ENCODE measurements at places on chromosomes 5 and 9.

DNA sequence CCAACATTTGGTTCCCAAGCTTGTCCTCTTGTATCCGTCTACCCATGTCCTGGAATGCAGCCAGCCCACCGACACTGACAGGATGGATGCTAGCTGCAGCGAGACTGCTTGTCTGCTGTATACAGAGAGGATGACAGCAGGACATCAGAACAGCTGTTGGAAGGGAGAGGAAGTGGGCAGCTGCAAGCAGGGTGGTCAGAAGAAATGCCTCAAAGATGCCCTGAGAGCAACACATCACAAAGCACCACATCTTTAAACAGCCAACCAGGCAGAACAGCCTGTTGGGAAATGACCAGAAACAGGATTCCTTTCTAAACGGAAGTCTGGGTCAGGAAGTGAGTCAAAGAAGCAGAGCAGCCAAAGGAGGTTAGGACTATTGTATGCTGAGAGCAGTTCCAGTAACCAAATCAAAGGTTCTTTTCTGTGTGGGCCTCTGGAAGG is 219.1 kb downstream of the NDUFS4 start:
- DNase-seq, result no peak

DNA sequence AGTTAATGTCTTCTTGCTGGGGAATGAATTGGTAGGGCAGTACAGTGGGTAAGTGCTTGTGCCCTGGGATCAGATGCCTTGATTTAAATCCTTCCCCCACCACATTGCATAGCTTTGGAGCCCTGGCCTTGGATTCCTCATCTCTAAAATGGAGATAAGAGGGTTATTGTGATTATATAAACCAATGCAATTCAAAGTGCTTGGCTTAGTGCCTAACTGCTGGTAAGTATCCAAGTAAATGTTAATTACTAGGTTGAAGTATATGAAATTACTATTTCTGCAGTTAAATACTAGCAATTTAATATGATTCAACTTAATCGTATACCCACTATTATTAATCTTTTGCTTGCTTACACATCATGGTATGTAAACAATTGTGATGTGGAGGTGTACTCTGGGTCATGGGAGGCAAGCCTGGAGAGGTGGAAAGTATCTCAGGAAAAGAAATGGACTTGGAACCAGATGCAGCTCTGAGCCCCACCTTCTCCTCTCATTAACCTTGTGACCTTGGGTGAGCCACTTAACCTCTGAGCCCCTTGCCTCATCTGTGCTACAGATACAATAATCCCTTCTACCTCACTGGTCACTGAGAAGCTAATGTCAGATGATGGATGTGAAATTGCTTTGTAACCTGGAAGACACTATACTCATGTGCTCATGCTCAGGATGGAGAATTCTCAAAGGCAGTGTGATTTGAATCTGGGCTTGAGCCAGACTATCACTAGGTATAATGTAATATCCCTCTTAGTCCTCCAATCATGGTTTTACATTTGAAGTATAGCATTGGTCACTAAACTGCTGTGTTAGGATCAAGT is 23.8 kb downstream of the NEUROG1 start:
- DNase-seq, result no peak

DNA sequence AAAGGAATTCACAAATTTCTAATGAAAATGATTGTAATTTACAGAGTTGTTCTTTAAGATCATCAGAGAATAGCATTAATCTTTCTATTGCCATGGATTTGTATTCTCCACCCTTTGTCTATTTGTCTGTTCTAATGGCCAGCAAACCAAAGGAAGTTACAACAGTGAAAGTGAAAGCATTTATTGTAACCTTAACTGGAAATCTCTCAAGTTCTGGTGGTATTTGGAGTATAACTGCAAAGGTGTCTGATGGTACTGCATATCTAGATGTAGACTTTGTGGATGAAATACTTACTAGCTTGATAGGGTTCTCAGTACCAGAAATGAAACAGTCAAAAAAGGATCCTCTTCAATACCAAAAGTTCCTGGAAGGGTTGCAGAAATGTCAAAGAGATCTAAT is 21.7 kb downstream of the RMI1 start:
- DNase-seq, result no peak

GRCh38 chr5:149550268-149550583 is 1.0 kb downstream of the CSNK1A1 start:
- DNase-seq, result no peak

DNA sequence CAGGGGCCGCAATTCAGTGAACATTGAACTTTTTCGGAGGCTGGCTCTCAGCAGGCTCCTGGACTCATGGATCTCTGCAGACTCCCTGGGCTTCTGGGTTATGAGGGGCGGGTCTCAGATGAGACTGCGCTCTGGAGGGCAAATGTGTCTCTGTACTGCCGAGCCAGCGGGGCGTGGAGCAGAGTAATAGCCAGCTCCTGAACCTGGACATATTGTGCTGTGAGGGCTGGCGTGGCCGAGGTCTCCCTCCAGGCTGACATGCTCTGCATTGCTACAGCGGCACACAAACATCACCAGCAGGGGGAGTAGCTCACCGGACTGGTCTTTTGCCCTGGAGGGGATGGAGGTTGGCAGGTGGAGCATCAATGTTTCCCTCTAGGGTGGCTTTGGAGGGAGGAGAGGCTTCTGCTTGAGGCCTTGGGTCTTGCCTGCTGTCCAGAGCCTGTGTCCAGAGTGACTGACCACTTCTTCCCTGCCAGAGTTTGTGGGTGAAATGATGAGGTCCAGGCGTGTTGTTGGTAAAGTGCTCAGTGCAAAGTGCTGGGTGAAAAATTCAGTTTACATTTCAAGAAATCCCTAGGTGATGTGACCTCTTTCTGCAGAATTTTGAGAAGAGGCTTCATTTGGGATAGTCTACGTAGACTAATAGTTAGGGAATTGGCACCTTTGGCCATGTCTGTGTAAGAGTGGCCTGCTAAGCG is 10.9 kb upstream of the GADD45G start:
- peak; percentile 61 for DNase-seq

GRCh38 chr5:12125895-12126294 is 221.6 kb upstream of the CTNND2 start:
- no peak for DNase-seq

DNA sequence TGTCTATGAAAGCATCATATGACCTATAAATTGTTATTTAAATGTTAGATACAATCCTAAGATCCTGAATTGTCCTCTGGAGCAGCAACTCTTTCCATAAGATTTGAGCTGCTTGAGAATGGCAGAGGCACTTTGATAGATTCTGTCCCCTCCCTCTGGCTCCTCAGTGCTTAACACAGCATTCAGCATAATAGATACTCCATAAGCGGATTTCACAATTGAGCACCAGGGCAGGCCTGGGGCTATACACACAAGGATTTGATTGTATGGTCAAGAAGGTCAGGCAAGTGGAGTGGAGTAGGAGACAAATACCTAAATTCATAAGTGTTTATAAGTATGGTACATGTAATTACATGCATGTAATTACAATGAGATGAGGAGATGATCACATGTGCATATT is 96.3 kb downstream of the FOXD1 start:
- DNase-seq, result no peak

DNA sequence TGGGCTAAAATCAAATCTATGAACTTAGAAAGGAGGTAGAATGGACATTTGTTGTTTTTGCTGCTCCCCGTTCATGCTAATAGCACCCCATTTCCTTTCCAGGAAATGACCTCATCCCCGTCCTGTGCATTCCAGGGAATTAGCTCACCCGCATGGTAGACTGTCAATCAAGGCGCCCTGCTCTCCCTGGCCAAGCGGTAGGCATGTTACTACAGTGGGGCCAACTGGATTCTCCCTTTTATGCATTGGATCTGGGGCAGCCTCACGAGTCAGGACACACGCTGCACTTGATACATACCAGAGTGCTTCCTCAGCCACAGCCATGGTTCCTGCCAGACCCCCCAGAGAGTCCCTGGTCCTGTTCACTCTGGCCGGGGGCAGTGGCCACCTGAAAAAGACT is 111.0 kb upstream of the PTCH1 start:
- no peak for DNase-seq

- DNase-seq, result no peak
Measured at GRCh38 chr9:69798744-69799143, 21.9 kb upstream of the CFAP95 start.

GRCh38 chr5:154516475-154516874 is 38.4 kb upstream of the HAND1 start:
- no peak for DNase-seq

GRCh38 chr5:38601863-38602298 is 45.4 kb upstream of the LIFR start:
- no peak for DNase-seq

DNA sequence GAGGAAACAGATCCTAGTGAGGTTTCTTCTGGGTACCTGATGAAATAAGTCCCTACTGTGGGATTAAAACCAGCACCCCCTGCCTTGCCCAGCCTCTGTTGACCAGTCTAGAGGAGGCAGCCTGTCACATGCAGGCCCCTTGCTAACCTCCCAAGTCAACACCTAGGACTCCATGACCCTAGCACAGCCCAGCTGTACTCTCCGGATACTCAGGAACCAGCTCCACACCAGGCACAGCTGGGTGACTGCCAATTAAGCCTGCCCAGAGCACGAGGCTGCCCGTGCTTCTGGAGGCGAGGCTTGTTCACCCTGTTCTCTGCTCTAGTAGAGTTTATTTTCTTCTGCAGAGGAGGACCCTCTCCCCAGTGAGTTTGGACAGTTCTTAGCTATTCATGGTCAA is 92.5 kb downstream of the SNX24 start:
- DNase-seq, result no peak

GRCh38 chr9:76592091-76592973 is 133.3 kb downstream of the GCNT1 start:
- no peak for DNase-seq

GRCh38 chr9:99189186-99189585 is 32.6 kb downstream of the ALG2 start:
- no peak for DNase-seq

- no peak for DNase-seq
Measured at GRCh38 chr5:87570366-87570765, 157.6 kb upstream of the CCNH start.

DNA sequence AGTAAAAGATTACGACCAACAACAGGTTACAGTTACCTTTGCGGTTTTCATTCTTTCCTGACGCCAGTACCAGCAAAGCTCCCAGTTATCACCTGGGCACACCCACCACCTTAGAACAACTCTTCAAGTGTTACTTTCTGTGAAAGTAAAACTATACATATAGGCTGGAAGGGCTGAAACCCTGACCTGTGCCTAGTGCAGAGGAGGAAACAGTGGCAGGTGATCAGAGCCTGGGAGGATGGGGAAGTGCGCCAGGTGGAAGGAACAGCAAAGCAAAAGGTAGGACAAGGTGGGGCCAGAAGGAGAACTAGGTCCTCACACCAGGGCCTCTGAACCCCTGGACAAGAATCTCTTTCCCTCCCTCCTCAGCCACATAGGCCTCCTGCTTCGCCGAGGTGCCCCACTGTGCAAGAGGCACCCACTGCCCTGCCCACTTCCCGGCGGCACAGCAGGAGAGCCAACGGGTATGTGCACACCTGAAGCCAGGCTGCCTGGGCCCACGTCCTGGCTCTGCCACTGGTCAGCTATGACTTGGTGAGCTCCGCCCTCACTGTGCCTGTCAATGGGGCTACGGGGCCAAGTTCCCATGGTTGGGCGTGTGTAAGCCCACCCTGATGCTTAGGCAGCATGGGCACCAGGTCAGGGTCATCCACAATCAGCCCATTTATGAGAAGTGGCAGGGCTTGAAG is 26.9 kb downstream of the BICD2 start:
- DNase-seq, result no peak

DNA sequence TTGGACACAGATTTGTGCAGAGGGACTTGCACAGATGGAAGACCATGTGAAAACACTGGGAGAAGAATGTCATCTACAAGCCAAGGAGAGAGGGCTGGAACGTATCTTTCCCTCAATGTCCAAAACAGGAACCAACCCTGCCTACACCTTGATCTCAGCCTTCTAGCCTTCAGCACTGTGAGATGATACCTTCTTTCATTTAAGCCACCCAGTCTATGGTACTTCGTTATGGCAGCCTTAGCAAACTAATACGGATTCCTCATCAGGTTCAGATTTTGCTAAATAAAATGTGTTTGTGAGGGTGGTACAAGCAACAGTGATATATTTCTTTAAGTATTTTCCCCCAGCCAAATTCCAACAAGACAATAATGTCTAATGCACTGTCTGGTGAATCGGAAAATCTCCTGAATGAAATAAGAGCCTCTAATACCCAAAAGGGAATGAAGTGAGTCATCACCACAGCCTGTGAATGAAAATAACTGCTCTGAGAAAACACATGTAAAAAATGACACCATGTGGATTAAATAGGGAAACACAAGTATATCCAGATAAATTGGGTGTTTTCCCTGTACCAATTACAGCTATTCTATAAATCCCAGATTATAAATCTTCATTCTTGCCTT is 182.8 kb upstream of the TARS1 start:
- DNase-seq, result no peak

- no peak for DNase-seq
Measured at GRCh38 chr5:72093217-72093616, 14.1 kb upstream of the MAP1B start.
